ENCODE measurements at places on chromosomes 1 and 21. TPM values are rescaled to one million over a fixed set of nuclear protein-coding genes. Genes with fewer than 3 reads are reported as not detected.

DNA sequence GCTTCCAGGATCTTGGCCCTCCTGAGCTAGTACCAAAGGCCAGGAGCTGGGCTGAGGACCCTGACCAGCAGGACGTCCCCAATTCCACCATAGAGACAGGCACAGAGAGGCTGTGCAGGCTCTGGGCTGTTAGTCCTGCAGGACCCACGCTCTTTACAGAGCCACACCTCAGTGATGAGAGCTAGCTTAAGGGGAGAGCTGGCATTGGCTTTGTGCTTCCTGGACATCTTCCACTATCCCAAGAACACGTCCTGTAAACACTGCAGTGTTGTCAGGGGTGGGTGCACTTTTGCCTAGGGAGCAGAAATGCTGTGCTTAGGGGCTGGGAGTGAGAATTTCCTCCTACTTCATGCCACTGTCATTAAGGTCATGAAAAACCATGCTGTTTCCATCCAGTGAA lies 91.7 kb upstream of the EDN2 start:
- no peak for DNase-seq

DNA sequence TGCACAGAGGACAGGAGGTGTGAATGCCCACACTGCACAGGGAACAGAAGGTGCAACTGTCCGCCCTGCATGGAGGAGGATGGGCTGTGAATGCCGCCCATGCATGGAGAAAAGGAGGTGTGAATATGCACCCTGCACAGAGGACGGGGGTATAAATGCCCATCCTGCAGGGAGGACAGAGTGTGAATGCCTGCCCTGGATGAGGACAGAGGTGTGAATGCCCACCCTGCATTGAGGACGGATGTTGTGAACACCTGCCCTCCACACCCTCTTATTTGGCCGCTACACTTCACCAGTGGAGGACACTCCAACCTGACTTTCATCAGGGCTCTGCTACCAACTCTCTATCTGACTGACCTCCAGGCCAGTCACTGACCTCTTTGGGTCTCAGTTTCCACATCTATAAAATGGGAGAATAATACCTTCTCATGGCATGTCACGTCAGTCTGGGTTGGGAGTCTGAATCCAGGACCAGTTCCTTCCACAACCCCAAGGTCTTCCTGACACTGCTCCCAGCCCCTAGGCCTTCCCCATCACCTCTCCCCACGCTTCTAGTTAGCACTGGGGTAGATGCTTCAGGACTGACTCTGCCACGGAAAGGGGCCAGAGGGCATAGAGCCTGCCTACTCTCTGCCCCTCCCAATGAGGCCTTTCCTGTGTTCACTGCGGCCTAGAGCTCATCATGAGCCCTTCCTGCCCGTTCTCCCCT lies 28.4 kb downstream of the ZBTB17 start:
- peak; percentile 9 for DNase-seq

DNA sequence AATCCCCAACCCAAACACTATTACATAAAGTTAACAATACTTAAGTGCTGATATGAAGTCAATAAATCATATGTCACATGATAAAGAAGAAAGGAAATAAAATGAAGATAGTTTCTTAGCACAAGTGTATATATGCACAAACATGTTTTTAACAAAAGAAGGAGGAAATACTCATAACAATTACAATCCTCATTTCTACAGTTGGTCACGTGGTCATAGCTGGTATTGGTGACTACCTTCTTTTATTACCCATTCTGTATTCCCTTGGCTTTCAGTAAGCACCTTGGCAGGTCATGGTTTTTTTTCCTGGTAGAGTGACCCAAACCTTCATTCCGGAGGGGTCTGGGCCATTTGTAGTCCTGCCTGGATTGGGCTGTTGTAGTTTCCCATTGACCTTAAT lies 137.1 kb upstream of the KCND3 start:
- DNase-seq: no peak

GRCh38 chr1:65235867-65236805 lies 73.2 kb upstream of the DNAJC6 start:
- no peak for DNase-seq

The TBX19 gene
- polyA plus RNA-seq: 5.6 TPM
